Effector CD4-positive, alpha-beta T cell (primary cell): ENCODE measurements at places on chromosomes 6 and 20.
A peak's percentile ranks its signal among the peaks of the same experiment; 100 is the strongest.

DNA sequence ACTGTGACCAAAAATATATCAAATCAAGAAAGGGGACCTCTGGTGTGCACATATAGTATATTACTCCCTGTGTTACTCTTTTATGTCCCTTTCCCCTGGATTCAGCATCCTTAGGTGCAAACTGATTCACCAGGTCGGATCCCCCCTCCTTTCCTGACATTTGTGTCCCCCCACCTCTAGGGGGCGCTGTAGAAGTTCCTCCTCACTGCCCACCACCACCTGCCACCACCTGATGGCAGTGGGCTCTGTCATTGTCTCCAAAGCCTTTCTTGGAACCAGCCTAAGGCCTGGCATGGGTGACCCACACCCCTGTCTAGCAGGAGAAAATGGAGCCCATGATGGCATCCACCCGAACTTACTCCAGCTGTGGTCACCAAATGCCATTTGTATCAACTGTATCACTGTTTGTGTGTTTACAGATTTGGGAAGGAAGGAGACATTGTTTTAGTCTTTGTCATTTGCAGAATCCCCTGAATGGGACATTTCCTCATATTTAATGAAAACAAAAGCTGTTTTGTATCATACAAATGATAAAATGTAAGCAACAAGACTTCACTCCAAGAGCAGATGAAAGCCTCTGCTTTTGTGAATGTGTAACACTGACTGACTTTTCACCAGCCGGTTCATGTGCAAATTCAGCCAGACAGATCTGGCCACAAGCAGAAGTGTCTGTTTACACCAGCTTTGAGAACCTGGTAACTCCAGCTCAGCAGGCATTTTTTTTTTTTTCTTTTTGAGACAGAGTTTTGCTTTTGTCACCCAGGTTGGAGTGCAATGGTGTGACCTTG is 66.2 kb downstream of the ARMC2 start:
- peak; percentile 28 for DNase-seq

GRCh38 chr20:52540509-52540908 is 348.9 kb upstream of the ZFP64 start:
- DNase-seq: no peak

DNA sequence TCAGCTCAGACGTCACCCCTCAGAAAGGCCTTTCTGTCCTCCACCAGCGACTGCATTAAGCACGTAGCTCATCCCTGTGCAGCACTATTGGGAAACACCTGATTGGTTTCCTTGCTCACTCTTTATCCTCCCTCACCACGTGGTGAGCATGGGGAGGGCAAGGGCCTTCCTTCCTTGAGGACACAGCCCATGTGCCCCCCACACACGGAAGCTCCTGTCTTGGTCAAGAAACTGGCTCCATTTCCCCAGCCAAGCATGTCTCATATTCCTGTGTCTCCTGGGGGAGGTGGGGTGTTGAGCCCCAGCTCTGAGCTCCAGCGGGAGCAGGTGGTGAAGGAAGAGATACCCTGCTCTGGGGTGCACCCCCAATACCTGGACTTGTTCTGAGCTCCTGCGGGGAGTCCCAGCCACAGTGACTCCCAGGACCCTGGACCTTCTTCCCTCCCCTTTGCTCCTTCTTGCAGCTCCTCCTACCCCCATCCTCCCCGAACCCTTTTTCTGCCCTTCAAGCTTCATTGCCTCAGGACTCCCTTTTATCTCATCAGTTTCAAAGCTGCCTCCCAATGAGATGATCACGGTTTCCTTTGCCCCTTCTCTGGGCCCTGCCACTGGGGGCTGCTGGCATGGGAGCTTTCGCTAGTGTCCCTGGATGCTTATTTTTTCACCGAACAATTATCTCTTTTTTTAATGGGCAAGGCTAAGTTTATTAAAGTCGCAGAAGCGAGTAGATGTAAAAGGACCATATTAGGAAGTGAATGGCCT is 230.1 kb downstream of the TFAP2C start:
- no peak for DNase-seq

GRCh38 chr6:84432619-84433018 is 205.2 kb upstream of the CEP162 start:
- no peak for DNase-seq

- no peak for DNase-seq
Observed at GRCh38 chr20:10718661-10719060, 44.9 kb upstream of the JAG1 start.
